ENCODE measurements at places on chromosomes 2 and 18. TPM values are rescaled to one million over a fixed set of nuclear protein-coding genes. Genes with fewer than 3 reads are reported as not detected.

GRCh38 chr2:20594048-20594750 lies 56.7 kb downstream of the HS1BP3 start:
- no peak for DNase-seq

DNA sequence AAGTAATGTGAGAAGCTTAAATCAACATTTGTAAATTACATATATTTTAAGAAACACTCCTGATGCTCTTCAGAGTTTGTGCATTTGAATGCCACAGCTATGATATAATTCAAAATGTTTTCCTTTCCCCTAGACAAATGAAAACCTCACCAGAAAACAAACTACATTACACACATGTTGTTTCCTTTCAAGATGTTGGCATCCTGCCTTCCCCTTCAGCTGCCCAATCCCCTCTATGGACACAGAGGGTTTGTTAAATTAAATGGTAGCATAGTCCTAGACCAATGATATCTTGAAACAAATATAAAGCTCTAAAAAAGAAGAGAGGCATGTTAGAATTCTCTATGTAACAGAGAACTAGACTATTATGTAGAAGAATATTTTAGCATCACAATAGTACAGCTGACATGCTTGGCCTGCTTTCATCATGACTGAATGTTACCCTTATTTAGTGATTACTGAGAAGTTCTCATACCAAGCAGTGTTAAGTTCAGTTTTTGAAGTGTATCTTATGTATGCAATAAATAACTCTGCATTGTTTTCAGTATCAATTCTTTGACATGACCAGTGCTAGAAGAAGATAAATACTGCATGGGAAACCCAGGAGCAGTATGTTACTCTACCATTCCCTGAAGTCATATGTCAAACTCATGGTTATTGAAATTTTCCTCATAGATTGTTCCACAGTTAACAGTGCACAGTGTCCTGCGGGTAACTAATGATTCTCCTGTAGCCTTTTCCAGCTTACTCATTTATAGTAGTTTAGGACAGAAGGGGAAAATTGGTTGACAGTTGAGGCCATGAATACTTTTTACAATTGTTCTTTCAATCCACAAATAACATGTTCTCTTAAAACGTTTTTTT lies 316.3 kb upstream of the KCNJ3 start:
- DNase-seq: no peak

DNA sequence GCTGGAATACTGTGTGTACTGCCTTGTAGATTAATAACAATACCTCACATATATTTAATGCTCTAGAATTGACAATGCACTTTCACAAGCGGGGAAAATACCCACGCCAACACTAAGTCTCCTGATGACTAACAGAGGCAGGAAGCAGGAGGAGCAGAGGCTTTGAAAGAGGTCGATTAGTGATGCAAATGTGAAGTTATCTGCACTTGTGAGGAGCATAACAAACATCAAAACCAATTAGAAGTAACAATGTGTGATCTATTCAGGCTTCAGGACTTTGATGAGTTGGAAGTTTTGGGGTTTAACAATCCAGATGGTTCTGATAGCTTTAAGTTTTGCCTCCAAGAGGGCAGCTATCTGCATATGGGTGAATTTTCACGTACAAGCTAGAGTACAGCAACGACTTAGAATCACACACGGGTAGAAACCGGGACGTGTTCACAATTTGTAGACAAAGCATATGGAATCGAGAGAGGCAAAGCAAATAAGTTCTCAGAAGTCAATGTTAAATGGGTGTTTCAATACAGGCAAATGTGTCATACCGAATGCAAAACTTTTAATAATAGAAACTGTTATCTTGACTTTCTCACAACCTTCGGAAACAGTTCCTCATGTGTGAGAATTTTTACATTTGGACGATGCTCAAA lies 114.5 kb downstream of the METTL8 start:
- DNase-seq: no peak

- no peak for DNase-seq
These were observed 6.7 kb upstream of the TNFAIP6 start for GRCh38 chr2:151350579-151351195.

DNA sequence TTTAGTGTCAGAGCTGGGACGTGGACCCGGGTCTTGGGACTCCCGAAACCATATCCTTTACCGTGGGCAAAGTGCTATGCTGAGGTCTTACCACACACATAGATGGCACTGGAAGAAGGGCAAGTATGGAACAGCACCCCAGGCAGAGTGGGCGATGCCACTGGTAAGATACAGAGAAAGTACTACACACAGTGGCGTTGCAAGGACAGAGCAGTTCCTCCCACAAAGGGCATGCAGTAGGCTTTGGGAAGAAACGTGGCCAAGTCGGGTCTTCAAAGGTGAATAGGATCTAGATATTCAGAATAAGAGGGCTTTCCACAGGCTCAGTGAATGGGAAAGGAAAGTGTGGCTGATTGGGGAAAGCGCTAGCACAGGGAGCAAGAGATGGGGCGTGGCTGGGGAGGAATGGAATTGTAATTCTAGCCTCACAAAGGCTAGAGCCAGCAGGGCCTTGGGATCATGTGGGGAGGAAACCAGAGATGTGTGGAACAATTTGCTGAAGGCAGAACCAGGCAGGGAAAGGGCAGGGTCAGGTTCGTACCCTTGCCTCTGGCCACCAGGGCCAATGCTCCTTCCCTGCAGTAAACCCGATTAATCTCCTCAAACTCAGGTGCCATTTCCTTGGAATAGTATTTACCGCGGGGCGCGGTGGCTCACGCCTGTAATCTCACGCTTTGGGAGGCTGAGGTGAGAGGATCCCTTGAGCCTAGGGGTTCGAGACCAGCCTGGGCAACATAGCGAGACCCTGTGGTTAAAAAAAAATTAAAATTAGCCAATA lies 36.0 kb downstream of the PCBP1 start:
- DNase-seq: no peak

GRCh38 chr2:120526047-120526562 lies 180.2 kb downstream of the INHBB start:
- DNase-seq: no peak

GRCh38 chr2:122096761-122097160 lies 341.3 kb downstream of the TSN start:
- no peak for DNase-seq

Gene MZT2B
- total RNA-seq: 265 TPM

Gene TIMM21
- 46.7 TPM for total RNA-seq

Gene SERPINB3
- total RNA-seq: 0.68 TPM

Gene TRAPPC8
- total RNA-seq: 40.1 TPM

Gene PLB1
- total RNA-seq: 1.6 TPM
